CD4-positive, alpha-beta T cell treated with Interleukin-12 subunit alpha and Interleukin-12 subunit beta, for 1 hour (primary cell): ENCODE measurements at places on chromosomes 11 and 22.

GRCh38 chr11:134406264-134407185 lies 5.5 kb downstream of the B3GAT1 start:
- DNase-seq = no peak

GRCh38 chr11:15286465-15286864 lies 171.7 kb downstream of the INSC start:
- no peak for DNase-seq

DNA sequence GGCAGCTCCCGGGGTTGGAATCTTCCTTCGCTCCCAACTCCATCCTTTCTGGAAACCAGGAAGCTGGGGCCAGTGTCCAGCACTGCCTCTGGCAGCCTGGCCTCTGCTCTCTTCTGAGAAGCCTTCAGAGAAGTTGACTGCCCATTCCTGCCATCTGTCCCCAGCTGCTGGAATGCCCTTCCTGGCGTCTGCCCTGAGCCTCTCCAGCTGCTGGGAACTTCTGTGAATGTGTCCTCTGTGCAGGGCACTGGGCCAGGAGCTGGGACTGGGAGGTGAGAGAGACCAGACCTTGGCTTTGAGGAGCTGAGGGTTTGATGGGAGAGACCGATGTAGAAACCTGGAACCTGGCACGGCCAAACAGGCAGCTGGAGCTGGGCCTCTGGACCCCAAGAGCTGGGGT lies 5.9 kb upstream of the SOX10 start:
- DNase-seq = no peak

DNA sequence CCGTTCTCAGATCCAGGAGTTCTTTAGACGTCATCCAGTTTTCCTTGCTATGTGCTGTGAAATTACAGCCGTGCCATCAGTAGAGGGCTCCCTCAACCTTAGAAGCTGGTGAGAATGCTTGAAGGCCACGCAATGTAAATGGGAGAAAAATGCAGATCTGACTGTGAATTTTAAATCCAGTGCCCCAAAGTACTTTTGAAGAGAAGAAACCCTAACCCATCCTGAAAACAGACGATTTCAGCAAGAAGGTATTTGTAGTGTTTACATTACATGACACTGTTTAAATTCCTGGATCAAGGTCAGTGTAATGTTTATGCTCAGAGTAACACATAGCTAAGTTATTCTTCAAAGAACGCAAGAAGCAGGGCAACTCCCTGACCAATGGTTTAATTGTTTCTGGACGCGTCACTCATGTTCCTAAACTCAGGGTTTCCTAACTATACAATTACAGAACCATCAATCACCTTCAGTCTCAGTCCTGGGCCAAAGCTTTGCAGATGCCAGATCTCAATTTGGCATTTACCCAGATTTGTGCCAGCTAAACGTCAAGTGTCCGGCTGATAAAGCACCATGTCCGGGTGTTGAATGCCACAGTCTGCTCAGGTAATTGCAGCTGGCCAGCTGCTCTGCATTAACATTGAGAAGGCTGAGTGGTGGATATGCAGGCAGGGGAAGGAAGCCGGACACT lies 38.2 kb downstream of the ADAMTS8 start:
- DNase-seq = no peak

GRCh38 chr11:128210148-128210940 lies 377.0 kb downstream of the ETS1 start:
- DNase-seq = no peak

DNA sequence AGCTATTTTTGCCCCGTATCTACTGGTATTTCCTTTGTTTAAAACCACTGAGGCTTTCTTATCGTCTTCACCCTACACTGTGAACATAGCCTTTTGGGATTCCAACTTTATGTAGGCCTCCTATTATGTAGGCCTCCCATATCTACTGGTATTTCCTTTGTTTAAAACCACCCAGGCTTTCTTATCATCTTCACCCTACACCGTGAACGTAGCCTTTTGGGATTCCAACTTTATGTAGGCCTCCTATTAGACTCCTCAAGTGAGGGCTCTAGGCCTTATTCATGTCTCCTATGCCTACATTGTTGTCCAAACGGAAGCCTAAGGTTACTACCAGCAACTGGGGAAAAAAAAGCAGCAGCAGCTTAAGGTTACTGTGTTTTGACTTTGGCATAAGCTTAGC lies 23.7 kb downstream of the CEP295 start:
- no peak for DNase-seq

- no peak for DNase-seq
Measured at GRCh38 chr11:124716591-124716990, 23.2 kb upstream of the NRGN start.

DNA sequence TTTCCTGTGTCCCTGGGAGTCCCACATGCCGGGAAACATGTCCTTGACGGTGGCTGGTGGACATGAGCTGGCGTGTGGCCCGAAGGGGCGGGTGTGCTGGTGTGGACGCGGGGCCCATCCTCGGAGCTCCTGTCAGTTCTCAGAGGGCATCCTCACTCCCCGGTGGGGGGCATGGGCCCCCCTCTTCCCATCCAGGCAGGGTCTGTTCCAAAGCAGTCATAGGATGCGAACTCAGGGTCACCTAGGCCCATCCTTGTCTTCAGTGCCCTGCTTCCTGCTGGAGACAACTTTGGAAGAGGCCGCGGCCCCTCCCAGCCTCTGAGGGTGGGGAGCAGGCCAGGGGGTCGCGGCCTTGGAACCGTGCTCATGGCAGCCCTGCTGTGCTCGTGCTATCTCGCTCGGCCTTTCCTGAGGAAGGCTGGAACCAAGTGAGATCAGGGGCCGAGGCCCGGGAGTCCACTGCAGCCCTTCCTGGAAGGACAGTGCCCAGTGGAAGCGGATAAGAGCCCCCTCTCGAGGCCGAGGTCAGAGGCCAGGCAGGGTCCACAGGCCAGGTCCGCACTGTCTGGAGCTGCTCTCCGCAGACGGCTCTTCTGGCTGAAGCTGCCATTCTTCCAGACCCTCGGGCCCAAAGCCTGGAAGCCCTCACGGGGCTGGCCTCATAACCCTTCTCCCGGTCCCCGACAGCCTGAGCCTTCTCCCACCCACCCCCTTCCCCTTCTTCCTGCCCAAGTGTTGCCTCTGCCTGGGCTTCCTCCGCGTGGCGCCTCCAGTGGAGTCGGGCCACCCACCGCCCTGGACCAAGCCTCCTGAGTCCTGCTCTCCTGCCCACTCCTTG lies 8.7 kb downstream of the GRK2 start:
- DNase-seq = no peak
